ENCODE measurements at places on chromosomes 5 and 9. TPM values are rescaled to one million over a fixed set of nuclear protein-coding genes. Genes with fewer than 3 reads are reported as not detected.

WDR31 gene
- polyA plus RNA-seq: 0.13 TPM

PCDHGC3 gene
- 3.9 TPM for polyA plus RNA-seq

OR1K1 gene
- polyA plus RNA-seq: not detected

PCDHGB3 gene
- not detected for polyA plus RNA-seq

C5orf24 gene
- 9.4 TPM for polyA plus RNA-seq

ABL1 gene
- 12.6 TPM for polyA plus RNA-seq

RELL2 gene
- polyA plus RNA-seq: 5.9 TPM

PCDHAC1 gene
- not detected for polyA plus RNA-seq

SPATA31E1 gene
- not detected for polyA plus RNA-seq

TNC gene
- polyA plus RNA-seq: not detected

CCDC152 gene
- polyA plus RNA-seq: 1.2 TPM

TNFAIP8 gene
- polyA plus RNA-seq: 285 TPM

FAT2 gene
- polyA plus RNA-seq: not detected
